ENCODE measurements at places on chromosomes 4 and X.
A peak's percentile ranks its signal among the peaks of the same experiment; 100 is the strongest.

- no peak for DNase-seq
Measured at GRCh38 chr4:112075129-112075753, 70.0 kb upstream of the FAM241A start.

- no peak for DNase-seq
Measured at GRCh38 chrX:39835776-39836175, 262.0 kb downstream of the BCOR start.

DNA sequence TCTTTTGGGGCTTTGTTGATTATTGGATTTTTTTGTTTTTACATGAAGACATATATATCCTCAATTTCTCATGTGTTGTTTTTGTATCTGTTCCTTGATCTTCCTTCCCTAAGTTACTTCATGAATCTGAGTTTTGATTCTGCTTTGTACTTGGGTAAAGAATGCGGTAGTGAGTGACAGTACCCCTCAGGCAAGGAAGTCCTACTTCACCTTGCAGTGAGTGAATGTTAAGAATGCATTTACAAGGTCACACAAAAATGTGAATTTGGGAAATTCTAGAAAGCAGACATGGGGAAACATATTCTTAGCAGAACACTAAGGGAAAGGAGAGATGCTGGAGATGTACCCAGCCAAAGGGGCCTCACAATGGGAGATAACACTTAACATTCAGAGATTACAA lies 373.1 kb upstream of the LCORL start:
- no peak for DNase-seq

GRCh38 chr4:147776716-147777115 lies 44.8 kb downstream of the ARHGAP10 start:
- no peak for DNase-seq

DNA sequence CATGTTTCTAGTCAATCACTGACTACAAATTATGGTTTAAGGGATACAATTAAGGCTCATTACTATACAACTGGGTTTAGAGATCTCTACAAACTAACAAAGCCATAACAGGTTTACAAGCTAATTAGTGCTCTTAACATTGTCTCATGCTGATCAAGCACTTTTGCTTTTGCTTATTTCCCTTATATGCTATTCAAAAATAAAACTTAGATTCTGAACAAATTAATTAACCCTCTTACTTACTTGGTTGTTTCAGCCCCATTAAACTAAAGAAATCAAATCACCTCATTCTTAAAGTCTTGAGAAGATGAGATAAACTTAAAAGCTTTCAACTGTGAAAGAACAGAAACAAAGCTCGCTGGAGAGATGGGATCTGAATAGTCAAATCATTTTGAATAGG lies 2024.5 kb upstream of the ADGRL3 start:
- DNase-seq, result no peak

DNA sequence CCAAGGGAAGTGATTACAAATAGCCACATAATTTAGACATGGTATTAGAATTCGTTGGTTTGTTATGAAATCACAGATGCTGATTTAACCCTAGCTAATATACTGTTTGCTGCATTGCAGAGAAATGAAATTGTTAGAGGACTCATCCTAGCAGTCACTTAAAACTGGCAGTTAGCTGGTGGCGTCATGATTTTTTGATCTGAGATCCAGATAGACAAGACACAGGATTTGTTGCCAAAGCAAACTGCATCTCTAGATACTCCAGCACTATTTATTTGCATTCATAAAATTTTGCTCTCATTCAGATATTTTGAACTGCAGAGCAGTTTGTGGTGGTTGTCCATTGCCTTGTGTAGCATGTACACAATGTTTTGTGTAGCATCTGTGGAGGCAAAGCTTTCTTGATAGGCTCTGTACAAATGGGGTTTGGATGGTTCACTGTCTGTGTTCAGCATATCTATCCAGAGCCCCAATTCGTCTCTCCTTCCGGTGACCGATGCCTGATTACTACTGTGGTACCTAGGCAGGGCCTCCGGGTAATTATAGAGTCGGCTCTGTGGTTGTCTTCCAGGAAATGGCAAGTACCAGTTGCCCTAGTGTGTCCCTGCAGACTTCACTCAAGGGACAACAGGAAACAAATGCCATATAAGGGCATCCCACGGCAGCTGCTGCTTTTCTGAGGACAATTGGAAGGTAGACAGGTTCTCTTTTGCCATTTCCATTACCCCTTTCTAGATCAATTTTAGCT lies 30.1 kb upstream of the SPARCL1 start:
- DNase-seq, result peak; percentile 3

DNA sequence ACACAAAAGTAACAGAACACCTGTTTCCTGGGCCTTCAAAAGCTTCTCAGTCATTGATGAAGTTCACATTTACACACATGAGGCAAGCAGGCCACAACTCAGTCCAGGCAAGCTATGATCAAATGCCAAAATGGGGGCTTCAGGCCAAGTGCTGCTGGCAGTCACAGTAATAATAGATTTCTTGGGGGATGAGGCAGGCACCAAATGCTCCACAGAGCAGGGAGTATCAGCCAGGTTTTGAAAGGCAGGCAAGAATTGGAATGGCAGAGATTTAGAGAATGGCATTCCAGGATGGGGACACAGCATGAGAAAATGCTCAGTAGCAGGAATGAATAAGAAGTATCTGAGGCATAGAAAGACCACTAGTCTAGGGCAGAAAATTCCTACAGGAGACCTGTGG lies 52.8 kb downstream of the GRIA3 start:
- no peak for DNase-seq

DNA sequence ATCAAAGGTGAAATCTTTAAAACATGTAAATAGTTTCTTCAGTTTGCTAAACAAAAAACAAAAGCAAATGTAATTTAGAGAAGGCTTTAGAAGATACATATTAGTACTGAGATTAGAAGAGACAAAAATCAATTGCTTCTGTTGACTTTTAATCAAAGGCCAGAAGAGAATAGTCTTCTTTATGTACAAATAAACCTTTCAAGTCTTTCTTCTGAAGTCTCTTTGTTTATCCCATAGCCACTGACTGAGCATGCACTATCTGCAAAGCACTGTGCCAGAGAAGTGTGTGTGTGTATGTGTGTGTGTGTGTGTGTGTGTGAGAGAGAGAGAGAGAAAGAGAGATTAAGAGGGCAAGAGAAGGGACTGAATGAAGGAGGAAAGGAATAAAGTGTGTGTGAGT lies 198.4 kb downstream of the GLUD2 start:
- no peak for DNase-seq

DNA sequence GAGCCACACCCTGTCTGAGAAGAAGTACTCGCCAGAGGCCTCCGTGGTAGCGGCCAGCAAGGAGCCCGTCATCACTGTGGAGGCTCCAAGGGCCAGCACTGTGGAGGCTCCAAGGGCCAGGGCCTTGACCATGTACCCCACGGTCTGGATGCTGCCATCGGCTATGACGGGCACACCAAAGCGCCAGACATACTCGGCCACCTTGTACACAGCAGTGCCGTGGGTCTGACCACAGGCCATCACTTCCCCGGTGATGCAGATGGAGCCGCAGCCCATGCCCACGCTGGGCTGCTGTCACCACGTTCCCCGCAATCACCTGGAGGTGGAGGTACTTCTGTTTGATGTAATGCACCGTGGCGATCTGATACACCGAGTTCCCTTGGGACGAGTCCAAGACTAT lies 377.7 kb upstream of the MAOA start:
- DNase-seq, result no peak

DNA sequence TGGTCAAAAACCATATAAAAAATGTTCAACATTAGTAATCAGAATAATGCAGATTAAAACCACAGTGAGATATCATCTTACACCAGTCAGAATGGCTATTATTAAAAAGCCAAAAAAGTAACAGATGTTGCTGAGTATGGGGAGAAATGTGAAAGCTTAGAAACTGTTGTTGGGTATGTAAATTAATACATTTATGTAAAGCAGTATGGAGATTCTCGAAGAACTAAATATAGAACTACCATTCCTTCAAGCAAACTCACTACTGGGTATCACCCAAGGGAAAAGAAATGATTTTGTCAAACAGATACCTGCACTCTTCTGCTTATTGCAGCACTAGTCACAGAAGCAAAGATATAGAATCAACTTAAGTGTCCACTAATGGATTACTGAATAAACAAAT lies 576.4 kb upstream of the EPHA5 start:
- no peak for DNase-seq

DNA sequence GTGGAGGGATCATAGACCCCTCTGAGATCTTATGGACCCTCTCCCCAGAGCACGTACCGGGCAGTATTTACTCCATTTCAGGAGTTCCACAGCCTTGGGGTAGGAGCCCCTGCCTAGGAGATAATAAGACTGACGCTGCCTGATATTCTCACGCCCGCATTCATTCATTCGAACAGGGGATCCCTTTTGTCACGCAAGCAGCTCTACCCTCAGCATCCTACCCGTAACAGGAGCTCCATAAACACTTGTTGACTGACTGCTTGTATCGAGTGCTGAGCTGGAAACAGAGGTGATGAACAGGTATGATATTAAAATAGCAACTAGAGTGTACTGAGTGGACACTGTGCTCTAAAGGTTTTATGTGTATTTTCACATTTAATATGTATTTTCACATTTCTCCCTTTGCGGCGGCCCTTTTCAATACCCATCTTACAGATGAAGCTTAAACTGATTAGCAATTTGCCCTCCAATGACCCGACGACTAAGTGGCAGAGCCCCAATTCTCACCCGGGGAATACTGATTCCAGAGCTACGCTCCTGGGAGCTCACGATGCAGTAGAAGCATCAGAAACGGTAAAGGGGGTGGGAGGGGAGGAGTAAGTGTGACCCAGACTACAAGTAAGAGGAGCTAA lies 888 bp downstream of the RAB28 start:
- DNase-seq, result no peak

DNA sequence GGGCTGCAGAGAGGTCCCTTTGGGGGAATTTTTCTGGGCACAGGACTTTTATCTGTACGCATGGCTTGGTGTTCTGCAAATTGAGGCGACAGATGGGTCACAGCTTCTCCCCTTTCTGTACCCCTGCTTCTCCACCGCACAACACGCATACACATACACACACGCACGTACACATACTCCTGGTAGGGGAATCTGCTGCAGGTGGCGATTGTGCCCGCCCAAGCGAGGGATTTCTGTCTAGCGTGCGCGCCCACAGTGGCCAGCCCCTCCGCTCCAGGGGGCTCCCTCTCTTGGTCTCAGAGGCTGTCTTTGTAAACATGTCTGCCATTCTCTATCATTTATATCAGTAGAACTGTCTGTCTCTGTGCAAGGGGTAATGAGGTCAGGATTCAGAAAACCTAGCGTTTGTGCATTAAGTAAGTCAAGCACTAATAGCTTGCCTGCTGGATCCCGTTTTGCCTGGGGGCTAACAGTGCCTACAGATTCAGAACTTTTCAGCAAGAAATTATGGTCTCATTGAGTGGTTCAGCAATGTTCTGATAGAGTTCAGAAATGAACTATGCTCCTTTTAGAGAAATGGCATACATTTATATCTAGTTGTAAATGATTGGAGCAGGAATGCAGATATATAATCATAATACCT lies 2.2 kb downstream of the GRID2 start:
- no peak for DNase-seq

GRCh38 chrX:2913118-2913517 lies 16.0 kb downstream of the ARSD start:
- no peak for DNase-seq

GRCh38 chr4:93834249-93835066 lies 5.9 kb downstream of the ATOH1 start:
- no peak for DNase-seq

DNA sequence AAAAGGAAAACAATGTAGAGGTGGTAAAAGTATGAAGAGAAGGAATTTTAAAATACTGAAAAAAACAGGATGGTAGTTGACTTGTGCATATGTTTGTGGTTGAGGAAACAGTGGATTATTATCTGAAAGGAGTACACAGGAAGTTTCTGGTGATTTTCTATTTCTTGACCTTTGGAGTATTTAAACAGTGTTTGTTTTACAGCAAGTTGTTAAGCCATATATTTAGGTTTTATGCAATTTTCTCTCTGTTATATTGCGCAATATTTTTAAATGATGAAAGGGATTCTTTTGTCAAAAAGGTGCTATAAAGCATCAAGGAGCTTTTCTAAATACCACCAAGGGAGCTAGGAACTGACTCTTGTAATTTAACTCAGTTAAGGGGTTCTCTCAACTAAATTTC lies 343.1 kb upstream of the MAOA start:
- no peak for DNase-seq

DNA sequence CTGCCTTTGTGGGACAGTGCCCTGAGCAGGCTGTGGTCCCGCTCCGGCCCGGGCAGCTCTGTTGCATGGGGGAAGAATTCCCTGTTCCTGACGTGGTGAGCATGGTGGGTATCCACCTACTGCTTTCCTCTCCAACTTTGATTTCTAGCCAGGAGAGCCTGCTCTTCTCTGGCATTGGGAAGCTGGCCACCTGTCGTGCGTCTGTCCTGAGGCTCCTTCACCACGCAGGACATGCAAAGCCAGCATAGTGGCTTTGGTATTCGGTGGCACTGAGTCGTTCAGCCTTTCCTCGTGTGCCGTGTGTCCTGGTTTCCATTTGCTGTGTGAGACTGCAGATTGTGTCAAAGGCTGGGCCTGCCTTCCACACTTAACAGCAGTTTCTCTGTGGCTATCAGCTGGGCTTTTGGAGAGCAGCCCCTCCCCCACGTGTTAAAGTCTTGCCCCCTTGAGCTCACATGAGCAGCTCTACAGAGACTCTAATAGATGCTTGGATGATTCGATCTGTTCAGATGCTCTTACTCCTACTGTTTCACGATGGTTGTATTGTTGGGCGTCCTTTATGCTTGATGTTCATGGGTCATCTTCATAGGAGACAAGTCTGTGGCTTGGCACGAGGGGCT lies 46.3 kb upstream of the CLCN4 start:
- DNase-seq, result no peak

DNA sequence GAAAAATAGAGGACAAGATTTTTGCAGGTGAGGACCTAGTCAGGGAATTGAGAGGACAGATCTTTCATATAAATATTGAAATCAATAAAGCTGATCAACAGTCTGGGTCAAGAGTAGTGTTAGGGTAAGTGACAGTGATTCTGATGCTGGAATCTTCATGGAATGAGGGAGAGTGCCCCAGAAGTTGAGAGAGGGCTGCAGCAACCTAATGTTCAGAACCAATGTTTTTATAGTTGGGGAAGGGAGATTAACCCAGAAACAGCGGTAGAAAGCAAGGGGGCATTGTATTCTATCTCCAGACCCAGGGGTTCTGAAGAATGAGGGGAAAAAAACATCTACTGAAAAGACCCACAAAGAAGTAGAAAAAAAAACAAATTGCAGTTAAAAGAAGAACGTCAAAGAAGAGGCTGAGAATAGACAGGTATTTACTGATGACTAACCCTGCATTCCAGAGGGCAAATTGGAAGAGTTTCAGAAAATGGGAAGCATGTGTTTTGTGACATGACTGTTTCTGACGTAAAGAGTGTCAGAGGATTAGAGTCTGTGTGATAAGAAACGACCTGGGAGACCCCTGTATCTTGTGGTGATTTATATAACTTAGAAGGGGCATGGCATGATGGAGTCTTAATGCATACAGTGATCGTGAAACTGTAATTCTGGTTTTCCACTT lies 819.6 kb upstream of the EPHA5 start:
- no peak for DNase-seq

DNA sequence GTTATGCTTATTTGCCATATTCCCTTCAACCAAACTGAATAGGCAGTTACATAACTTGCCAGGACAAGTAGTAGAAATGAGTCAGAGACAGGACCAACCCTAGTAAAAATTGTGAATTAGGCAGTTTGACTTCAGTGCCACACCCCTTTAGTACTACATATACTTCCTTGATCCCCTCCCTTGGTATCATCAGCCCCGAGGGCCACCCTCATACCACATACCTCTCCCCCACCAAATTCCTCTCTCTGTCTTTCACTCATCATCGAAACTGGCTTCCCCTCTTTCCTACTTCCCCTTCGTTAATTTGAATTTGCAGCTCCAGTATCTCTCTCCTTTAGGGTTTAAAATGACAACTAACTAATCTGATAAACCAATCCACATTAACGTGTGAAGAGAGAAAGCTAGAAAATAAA lies 7.9 kb upstream of the PTPN13 start:
- no peak for DNase-seq
